ENCODE measurements at places on chromosomes 7 and 10.

GRCh38 chr7:134892963-134893362, 93.3 kb upstream of the AGBL3 start:
- DNase-seq = no peak

- DNase-seq = no peak
These were observed 7.3 kb downstream of the PGAM2 start for GRCh38 chr7:44057849-44058758.

- no peak for DNase-seq
These were observed 98.5 kb downstream of the SRI start for GRCh38 chr7:88121335-88121734.

DNA sequence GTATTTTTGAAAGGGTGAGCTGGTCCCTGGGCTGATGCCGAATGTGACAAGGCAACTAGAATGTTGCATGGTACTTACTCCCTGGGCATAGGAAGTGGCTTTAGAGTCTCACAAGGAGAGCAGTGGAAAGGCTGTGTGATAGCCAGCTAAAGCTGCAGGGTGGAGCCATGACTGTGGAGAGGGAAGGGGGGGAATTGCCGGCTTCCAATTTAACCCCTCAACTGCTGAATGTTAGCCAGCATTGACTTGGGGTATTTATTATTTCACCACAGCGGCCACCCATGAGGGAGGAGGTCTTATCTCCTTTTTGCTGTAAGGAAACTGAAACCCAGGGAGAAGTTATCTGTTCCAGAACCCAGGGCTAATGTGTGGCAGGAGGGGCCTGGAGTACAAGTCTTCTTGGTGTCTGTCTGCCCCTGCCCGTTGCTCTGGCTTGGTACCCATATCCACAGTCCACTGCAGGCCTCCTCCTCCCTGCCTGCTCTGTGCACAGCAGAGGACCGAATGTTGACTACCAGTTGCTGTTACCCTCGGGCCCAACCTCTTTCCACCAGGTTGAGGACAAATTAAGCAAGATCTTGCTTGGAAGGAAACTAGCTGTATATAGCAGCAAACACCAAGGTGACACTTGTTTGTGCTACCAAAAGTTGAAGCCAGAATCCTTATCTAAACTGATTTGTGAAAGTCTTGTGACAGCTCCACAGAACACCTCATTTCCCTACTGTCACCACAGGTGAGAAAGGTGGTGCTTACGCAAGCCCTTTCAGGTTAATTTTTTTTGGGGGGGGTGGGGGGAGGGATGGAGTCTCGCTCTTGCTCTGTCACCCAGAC, 37.6 kb downstream of the WBP1L start:
- DNase-seq = no peak
